ENCODE measurements at places on chromosomes 11 and 22.

- DNase-seq: no peak
These were observed 1.5 kb downstream of the ATM start for GRCh38 chr11:108224366-108224765.

- DNase-seq: no peak
These were observed 4.7 kb upstream of the FAM111B start for GRCh38 chr11:59102259-59102765.

DNA sequence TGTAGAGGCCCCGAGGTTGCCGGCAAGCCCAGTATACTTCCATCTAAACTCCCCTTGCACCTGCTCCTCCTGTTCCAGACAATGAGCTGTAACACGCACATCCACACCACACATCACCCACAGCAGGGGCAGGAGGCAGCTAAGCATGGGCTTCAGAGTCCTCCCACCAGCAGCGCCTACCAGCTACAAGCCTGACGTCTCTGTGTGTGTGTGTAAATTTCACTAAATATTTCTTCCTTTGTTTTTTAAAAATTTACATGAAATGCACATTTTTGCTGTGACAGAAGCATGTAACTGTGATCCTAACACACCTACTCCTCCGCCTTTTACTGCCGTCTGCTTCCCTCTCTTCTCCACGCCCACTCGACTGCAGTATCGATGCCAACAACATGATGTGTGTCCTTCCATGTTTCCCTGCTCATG lies 29.4 kb upstream of the PACSIN2 start:
- DNase-seq: no peak

DNA sequence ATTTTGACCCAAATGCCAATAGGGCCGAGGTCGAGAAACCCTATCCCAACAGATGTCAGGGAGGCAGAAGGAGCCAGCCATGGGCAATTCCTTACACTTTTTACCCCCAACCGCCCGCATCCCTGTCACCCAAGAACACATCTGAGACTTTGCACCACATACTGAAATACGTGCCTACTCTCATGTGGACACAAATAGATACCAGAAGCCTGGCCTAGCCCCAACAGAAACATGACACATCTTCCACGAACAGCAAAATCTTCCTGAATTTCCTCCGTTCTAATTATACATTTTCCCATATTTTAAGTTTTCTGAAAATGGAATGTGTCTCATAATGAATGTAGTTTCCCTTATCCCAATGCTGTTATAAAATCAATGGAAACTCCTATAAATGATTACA lies 64.7 kb downstream of the SLC1A2 start:
- DNase-seq: no peak

DNA sequence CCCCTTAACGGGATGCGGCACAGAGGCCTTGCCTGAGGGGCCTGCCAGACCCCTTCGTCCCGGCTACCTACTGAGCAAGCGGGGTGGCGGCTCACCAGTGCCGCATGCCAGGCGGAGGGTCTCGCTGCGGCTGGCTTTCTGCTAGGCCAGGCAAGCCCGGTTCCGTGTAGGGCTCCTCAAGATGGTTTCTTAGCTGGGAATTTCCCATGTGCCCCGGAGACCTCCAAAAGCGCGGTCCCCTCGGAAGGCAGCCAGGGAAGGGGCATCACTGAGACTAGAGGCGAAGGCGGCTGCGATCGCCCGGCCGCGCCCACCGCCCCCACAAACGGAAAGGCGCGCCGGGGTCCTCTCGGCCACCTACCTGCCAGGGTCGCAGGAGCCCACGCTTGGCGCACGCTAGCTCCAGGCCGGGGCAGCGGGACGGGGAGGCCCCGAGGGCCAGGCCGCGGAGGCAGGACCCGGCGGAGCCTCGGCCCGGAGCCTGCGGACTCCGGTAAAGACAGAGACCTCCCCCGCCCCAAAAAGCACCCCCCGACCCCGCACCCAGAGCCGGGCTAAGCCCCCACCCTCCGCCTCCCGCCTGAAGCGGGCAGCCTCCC lies 23.8 kb downstream of the MICAL3 start:
- DNase-seq: no peak

GRCh38 chr11:131917634-131918384 lies 547.4 kb downstream of the NTM start:
- DNase-seq: no peak

- DNase-seq: no peak
These were observed 11.3 kb downstream of the VPS37C start for GRCh38 chr11:61149624-61150615.

DNA sequence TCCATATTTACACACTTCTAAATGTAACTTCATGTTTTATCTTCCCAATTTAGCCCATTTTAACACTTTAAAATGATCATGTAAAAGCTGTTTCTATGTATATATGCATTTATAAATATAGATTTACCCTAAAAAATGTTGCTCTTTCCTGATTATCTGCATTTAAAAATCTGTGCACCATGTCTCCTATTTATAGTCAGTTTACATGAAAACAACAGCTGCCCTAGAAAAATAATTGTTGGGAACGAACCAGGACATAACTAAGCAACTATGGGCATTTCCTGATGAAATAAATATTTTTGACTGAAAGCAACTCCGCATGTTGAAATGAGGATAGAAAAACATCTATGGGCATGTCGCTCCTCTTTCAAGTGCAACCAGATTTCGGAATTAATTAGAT lies 1368.2 kb downstream of the FAM181B start:
- DNase-seq: no peak

DNA sequence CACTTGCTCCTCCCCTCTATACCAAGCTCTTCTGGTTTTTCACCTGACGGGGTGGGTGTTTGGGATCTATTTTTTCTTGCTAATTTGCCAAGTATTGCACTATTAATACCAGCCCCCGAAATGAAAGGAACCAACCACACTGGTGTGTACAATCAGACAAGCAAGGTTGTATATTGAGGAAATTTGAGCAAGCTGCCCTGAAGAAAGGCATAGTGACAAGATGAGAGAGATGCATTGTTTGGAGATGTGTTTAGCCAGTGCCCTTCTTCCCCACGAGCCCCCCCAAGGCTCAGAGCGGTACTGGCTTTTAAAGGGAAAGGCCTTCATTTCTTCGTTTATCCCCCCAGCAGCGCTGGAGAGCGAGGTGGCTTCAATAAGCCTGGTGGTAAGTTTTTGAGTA lies 15.2 kb upstream of the GAS2L1 start:
- no peak for DNase-seq

DNA sequence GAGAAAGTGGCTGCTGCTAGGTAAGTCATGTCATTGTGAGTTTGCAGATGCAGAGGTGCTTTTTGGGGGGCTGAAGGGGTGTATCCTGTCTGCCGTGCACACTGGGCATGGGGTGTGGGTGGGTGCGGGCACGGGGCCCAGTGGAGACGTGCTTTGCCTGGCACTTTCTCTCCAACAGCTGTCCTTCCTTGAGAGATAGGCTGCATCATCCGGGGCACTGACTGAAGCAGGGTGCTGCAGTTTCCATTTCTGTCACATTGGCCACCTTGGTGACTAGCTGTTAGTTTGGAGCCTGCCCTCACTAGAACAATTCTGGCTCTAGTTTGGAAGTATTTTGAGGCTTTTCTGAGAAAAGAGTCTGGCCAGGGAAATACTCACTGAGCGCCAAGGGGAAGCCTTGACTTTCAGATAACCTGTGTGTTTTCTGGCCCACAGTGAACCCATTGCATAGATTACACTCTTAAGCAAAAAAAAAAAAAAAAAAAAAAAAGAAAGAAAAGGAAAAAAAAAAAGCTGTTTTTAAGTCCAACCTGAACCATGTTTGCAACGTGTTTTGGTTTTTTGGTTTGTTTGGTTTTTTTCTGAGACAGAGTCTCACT lies 219.2 kb downstream of the NAV2 start:
- DNase-seq: no peak

DNA sequence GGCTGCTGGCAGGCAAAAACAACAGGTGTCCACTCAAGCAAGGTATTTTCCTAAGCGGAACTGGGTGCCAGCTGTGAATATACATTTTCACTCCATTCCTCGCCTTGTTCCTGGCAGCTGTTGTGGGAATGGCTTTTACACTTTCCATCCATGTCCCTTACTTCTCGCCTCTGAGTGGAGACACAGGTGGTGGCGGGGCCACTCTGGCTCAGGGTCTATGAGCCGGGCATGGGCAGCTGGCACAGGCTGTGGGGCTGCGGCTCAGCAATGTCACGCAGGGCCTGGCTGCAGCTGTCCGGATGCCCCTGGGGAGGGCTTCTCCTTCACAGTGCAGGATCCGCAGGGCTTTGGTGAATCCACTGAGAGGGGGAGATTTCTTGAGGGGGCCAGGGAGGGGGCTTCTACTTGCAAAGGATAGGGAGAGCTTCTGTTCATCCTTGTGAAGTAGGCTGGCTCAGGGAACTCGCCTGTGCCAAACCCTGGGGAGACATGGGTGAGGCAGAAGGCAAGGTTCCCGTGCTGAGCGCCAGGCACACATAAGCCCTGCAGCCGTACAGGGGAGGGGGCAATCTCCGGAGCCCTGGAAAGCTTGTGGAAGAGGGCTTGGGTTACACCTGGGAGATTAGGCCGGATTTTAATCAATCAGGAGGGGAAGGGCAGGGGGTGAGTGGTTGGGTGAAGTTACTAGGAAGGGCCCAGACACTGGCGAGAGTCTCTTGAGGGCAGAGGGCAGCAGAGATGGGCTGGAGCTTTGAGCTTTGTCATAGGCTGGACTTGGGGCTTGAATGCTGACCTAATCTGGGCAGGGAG lies 45.7 kb downstream of the KCNQ1OT1 start:
- peak; percentile 64 for DNase-seq

GRCh38 chr22:22897091-22897490 lies 9.5 kb downstream of the IGLL5 start:
- no peak for DNase-seq

DNA sequence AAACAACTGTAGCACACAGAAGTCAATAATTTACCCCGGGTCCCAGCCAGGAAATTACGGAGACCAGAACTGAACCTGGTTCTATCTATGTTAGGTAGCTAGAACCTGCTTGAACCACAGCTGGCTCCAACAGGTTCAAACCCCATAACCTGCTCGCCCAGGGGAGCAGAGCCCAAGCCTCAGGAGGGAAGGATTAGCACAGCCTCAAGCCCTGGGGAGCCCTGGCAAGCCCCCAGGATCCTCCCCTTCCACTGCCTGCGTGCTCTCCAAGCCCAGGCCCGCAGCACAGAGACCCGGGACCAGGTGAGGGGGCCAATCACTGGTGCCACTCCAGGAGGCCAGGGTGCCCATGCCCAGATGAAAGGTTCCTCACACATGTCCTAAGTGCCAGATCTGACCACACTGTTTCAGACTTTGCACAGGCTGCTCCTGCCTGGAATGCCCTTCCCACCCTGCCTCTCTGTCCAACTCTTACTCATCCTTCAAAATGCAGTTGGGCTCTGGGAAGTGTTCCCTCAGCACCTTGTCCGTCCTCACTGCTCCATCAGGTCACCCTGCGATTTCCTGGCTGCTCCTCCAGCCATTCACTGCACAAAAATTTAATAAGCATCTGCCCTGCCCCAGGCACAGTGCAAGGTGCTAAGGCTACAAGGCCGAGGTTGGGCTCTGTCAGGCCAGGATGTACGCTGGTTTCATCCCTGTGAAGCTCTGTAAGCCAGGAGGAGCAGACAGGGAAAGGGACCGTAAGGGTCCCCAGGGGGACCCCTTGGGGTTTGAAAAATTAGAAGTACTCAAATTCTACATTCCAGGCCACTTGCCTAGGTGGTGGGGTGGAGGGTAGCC lies 32.2 kb downstream of the ARRB1 start:
- DNase-seq: no peak

- DNase-seq: no peak
These were observed 289.7 kb upstream of the ARHGAP42 start for GRCh38 chr11:100397401-100397800.

- DNase-seq: no peak
These were observed 74.0 kb upstream of the ATXN10 start for GRCh38 chr22:45597460-45598192.

DNA sequence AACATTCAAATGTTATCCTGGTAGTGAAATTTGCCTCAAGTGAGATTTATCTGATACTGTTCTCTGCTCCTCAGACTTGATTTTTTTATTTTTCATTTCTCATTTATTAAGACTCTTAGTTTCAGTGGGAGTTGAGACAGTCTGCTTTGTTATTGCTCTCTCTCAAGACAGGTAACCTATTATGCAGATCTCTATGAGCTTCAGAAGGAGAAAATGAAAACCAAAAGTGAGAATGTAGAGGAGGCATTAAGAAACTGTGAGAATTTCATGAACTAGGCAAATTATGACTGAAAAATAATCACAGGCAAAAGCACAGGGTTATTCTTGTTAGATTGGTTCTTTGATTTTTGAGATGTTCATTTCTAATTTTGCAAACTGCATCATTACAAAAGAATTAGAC lies 290.0 kb upstream of the CHORDC1 start:
- DNase-seq: no peak

GRCh38 chr22:17980638-17981051 lies 43.7 kb downstream of the MICAL3 start:
- DNase-seq: no peak

- DNase-seq: no peak
These were observed 170.2 kb upstream of the MTMR2 start for GRCh38 chr11:96094156-96094555.

DNA sequence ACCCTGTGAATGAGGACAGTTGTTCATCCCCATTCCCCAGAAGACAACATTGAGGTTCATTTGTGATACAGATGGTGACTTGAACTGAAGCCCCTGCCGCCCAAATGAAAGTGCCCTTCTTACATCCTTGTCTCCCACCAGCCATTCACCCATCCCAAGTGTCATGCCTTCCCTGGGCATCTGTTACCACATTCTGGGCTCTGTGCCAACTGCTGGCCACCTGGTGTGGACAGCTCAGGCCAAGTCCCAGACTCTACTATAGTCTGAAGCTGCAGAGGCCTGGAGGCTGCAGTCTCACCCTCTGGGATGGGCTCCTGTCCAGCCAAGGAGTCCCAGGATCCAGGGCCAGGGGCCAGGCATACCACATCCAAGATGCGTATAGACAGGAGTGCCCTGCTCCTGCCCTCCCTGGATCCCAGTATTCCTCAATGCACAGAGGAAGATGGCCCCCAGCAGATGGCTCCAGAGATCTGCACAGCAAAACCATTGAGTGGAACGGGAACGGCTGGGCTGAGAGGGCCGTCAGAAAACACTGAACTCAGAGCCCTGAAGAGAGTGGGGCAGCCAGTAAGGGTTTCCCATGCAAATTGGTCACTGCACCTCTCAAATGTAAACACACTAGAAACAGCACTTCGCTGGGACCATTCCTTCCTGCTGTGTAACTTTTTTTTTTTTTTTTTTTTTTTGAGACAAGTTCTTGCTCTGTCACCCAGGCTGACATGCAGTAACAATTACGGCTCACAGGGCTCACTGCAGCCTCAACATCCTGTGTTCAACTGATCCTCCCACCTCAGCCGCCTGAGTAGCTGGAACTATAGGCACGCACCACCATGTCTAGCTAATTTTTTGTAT lies 22.8 kb downstream of the ARRB1 start:
- DNase-seq: no peak

GRCh38 chr11:114820621-114821020 lies 142.3 kb downstream of the NXPE2 start:
- peak; percentile 83 for DNase-seq

- no peak for DNase-seq
These were observed 14.2 kb upstream of the PPM1F start for GRCh38 chr22:21966643-21967516.

DNA sequence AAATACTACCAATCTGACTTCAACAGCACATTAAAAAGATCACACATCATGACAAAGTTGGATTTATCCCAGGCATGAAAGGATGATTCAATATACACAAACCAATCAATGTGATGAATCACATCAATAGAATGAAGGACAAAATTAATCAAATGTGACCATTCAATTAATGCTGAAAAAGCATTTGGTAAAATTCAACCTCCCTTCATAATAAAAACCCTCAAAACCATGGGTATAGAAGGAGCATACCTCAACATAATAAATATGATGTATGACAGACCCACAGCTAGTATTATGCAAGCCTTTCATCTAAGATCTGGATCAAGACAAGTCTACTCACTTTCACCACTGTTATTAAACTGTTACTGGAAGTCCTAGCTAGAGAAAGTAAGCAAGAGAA lies 921.7 kb upstream of the RAG2 start:
- no peak for DNase-seq
